H1 (cell line): ENCODE measurements at places on chromosomes 6 and 20. TPM values are rescaled to one million over a fixed set of nuclear protein-coding genes. Genes with fewer than 3 reads are reported as not detected.

DNA sequence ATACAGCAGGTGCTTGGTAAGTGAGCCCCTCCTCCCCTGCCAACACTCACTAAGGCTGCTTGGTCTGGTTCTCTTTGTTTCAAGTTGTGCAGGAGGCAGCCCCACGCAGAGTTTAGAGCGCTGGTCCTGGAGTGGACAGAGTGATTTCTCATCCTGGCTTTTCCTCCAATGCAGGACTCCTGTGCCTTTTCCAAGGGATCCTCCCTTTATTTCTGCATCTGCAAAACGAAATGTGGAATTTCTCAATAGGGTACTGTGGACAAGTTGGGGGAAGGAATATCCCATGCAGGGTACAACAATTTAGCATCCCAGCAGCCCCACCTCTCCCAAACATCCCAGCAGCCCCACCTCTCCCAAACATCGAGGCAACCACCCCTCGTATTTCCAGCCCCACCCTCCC, 30.6 kb upstream of the CCDC167 start:
- no peaks in the 10 kb centered on the region for H3K36me3 ChIP-seq
- H3K4me3 ChIP-seq, result no peak overlapping the region
- H3K27me3 ChIP-seq, result peaks cover 19% of the 10 kb centered on the region
- H3K4me1 ChIP-seq, result no peaks in the 10 kb centered on the region

DNA sequence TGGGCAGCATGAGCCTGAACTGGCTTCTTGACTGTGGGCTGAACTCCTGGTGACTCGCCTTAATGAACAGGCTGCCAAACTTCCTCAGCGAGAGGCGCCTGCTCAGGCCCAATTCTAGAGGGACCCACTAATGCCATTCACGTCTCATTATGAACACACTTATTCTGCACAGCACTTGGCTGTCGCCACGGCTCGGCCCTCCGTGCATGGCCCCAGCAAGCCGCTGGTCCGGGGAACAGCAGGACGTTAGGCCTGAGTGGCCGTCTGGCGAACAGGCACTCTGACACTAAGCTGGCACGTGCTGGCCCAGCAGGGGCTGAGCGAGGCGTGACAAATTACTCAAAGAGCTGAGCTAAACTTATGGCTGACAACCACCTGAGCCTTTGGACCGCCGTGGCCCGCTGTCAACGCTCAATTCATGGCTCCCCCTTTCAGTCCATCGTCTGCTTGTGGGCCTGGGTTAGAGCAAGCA, 45.9 kb downstream of the INSM1 start:
- DNase-seq, result no peak
- no peak overlapping the region for H3K4me3 ChIP-seq
- H3K36me3 ChIP-seq, result no peaks in the 10 kb centered on the region

Gene TMEM217
- total RNA-seq, result 0.29 and 0.60 TPM in 2 replicates

DNA sequence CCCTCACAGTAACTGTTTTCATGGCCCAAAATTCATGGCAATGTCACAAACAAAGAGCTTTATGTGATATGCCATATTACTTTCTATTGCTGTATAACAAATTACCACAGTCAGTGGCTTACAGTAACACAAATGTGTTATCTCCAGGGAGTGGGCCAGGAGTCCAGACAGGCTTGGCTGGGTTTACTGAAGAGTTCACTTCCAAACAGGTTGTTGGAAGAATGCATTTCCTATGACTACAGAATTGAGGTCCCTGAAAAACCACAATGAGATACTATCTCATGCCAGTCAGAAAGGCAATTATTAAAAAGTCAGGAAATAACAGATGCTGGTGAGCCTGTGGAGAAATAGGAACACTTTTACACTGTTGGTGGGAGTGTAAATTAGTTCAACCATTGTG, 431.9 kb downstream of the PKHD1 start:
- no peaks in the 10 kb centered on the region for H3K27me3 ChIP-seq
- no peak for DNase-seq
- H3K36me3 ChIP-seq, result no peaks in the 10 kb centered on the region
- H3K4me3 ChIP-seq, result no peak overlapping the region
- no peaks in the 10 kb centered on the region for H3K4me1 ChIP-seq
- no peak overlapping the region for H3K27ac ChIP-seq

Gene LY6G6C
- 0.33 TPM in 1 of 2 replicates, not detected in the other for total RNA-seq

GRCh38 chr6:110317189-110317588, 41.0 kb downstream of the METTL24 start:
- H3K4me3 ChIP-seq, result no peak overlapping the region
- no peaks in the 10 kb centered on the region; the same call in none of the 2 replicates for H3K4me1 ChIP-seq
- no peaks in the 10 kb centered on the region for H3K36me3 ChIP-seq
- DNase-seq, result no peak
- H3K27me3 ChIP-seq, result no peaks in the 10 kb centered on the region

DNA sequence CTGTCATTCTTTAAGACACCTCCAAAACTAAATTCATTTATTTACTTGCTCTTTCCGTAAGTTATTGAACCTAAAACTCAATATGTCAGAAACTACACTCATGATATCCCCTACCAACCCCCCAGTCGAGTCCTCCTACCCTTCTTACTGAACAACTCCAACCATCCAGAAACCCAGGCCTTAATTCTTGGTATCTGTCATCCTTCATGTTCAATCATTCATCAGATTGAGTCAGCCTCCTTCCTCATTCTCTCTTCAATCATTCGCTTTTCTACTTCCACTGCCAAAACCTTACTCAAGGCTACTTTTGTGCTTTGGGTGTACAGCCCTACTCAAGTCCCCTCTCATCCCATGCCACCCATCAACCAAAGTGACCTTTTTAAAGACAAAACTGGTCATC, 95.7 kb downstream of the SMLR1 start:
- H3K27ac ChIP-seq, result no peak overlapping the region
- H3K27me3 ChIP-seq, result no peaks in the 10 kb centered on the region
- no peaks in the 10 kb centered on the region for H3K36me3 ChIP-seq
- no peaks in the 10 kb centered on the region for H3K4me1 ChIP-seq
- DNase-seq, result no peak

GRCh38 chr6:100116411-100117194, 122.6 kb upstream of the MCHR2 start:
- no peaks in the 10 kb centered on the region for H3K36me3 ChIP-seq
- no peak overlapping the region for H3K4me3 ChIP-seq
- peak; percentile 38 for DNase-seq
- H3K27me3 ChIP-seq, result no peaks in the 10 kb centered on the region

Gene OVOL2
- 11.4 TPM in 2 replicates for total RNA-seq

- no peaks in the 10 kb centered on the region for H3K4me1 ChIP-seq
- H3K27ac ChIP-seq, result no peak overlapping the region
- no peaks in the 10 kb centered on the region for H3K27me3 ChIP-seq
- H3K4me3 ChIP-seq, result no peak overlapping the region
- no peak for DNase-seq
- H3K36me3 ChIP-seq, result no peaks in the 10 kb centered on the region
Observed at GRCh38 chr6:30861257-30862048, 22.9 kb upstream of the DDR1 start.

- no peaks in the 10 kb centered on the region for H3K36me3 ChIP-seq
- no peak overlapping the region for H3K4me3 ChIP-seq
- H3K4me1 ChIP-seq, result no peaks in the 10 kb centered on the region
- peaks cover 29% of the 10 kb centered on the region for H3K27me3 ChIP-seq
Observed at GRCh38 chr6:150030611-150031010, 5.3 kb upstream of the RAET1L start.

- H3K27ac ChIP-seq, result no peak overlapping the region
- DNase-seq, result no peak
- H3K36me3 ChIP-seq, result no peaks in the 10 kb centered on the region
- H3K4me3 ChIP-seq, result no peak overlapping the region
- peaks cover 3% of the 10 kb centered on the region for H3K4me1 ChIP-seq
- no peaks in the 10 kb centered on the region for H3K27me3 ChIP-seq
Observed at GRCh38 chr6:89479897-89480296, 46.9 kb downstream of the ANKRD6 start.
